Mesenteric fat pad (tissue), 1 donor: ENCODE measurements at places on chromosomes 1 and 21.

- no peak for DNase-seq
These were observed 804 bp upstream of the IKBKE start for GRCh38 chr1:206469411-206469932.

DNA sequence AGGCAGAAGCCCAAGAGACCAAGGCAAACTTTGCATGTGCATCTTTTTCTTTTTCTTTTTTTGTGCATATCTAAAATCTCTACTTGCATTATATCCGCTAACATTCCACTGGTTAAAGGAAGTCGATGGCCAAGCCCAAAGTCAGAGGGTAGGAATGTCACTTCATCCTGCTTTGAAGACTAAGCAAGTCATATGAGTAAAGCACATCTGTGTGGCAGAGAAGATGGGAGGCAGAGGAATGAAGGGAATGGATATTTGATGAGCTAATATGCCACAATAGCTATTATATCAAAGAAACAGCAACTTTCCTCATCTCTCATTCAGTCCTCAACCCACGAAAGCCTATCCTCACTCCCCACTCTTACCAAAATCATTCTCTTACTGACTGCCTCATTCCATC lies 59.3 kb downstream of the RNF220 start:
- DNase-seq: no peak

- no peak for DNase-seq
These were observed 80.1 kb upstream of the CD34 start for GRCh38 chr1:207990876-207991582.

- DNase-seq: no peak
These were observed 40.0 kb upstream of the DHCR24 start for GRCh38 chr1:54926970-54927369.

- no peak for DNase-seq
These were observed 76.4 kb upstream of the EDN2 start for GRCh38 chr1:41560931-41561330.

DNA sequence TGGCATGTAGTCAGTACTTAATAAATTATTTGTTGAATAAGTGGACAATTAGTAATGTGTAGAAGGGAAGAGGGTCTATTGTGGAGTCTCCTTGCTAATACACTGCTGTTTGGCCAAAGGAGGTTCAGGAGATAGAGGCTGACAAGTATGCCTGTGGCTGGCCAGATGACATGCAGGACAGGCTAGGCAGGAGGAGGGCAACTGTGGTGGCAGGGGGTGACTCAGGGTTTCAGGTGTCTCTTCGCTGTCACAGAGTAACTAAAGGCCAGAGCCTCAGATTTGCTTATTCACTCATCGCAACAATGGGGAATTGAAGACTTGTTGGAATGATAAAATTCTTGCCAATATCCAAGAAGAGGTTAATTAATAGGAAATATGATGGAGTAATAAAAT lies 33.1 kb downstream of the THRAP3 start:
- DNase-seq: no peak

DNA sequence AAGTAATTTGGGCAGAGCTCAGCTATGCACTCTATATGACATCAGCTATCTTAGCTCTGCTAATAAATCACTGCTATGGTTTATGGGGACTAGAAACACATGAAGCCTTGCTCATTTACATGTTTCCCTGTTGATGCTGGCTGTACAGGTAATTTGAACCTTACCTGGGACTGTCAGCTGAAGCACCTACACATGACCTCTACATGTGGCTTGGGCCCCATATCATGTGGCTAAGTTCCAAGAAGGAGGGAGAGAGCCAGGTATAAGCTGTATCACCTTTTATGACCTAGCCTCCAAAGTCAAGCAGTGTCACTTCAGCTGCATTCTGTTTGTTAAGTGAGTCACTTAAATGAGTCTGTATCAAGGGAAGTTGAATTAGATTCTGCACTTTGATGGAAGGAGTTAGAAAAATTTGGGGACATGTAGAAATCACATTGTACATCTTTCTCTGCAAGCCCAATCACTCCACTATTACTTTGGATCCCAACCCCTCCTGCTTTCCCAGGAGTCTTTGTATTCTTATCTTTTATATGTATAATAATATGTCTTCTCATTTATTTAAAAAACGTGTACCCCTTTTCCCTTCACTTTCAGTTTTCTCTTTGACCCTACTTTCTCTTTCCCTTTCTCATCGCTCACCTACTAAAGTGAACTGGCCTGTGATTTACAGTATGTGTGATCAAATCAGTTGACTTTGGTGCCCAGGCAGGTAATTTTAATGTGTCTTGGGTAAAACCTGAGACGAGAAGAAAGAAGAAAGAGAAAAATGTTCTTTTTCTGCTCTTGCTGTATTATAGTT lies 53.4 kb upstream of the PRKACB start:
- DNase-seq: no peak

DNA sequence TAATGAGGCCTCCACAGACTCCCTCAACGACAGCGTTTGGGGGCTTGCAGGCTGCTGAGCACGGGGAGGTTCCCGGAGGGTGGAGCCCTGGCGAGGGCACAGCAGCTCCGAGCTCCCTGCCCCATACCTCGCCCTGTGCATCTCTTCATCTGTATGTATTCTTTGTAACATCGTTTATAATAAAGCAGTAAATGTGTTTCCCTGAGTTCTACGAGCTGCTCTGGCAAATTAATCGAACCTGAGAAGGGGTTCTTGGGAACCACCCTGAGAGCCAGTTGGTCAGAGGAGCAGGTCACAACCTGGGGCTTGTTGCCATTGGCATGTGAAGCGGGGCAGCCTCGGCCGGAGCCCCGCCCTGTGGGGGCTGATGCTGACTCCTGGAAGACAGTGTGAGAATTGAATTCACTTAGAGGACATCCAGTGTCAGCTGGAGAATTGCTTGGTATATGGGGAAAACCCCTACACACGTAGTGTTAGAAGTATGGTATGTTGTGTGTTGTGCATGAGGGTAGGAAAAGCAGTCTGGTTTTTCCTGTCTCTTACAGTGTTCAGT lies 11.5 kb downstream of the SLC37A1 start:
- peak; percentile 83 for DNase-seq

- DNase-seq: peak; percentile 72
These were observed 3.7 kb downstream of the DMRTB1 start for GRCh38 chr1:53462769-53463501.

DNA sequence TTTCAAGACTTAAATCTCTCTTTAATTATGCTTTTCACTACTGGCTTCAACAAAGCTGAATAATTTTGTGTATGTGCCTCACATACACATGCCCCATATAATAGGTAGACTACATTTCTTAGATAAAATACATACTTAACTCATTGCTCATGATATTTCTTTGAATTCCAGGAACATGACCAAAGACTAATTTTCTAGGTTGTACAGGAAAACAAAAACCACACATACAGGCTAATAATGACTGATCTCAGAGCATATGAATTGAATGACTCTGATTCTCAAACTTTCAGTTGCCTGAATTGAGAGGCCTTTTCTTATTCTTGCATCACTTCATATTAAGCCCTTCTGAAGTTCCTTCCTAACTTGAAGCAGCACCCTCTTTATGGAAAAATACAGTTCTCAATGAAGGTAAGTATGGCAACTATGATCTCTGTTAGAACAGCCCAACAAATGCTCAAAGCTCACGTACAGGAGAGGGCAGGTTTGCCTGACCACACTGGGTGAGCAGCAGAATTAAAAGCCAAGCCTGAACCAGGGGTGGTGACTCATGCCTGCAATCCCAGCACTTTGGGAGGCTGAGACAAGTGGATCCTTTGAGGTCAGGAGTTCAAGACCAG lies 22.6 kb upstream of the UAP1 start:
- no peak for DNase-seq

DNA sequence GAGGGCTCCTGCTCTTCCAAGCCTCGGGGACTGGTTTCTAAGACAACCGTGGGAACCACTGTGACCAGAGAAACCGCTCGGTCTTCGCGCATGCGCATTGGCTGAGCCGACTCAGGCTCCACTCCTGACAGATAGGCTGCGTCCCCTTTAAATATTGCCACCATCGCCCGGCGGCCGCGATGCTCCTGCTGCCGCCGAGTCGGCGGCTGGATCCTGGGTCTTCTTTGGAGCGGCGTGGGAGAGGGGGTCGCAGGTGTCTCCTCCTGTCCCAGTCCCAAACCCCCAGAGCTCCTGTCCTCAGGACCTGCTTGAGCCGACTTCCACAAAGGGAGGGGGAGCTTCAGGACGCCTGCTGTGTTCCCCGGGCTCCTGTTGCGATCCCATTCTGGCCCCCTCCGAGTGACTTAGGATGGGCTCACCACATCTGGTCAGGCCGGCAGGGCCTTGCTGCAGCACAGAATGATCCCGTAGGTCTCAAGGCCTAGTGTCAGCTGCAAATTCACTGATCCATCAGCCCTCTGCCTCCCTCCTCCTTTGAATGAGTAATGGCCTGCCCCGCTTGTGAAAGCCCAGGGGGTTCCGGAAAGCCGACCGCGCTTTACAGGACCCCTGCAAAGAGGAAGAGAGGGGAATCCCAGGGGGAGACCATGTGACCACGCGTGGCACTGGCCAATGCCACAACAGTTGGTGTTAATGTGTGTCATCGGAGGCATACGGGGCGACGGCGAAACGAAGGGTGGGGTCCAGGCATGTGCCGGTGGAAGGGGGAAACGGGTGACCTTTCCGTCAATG lies 683.2 kb upstream of the TPTE start:
- no peak for DNase-seq

- DNase-seq: no peak
These were observed 63.4 kb downstream of the NPHP4 start for GRCh38 chr1:5928714-5929400.

- DNase-seq: no peak
These were observed 3.1 kb upstream of the BLACAT1 start for GRCh38 chr1:205458777-205459566.

DNA sequence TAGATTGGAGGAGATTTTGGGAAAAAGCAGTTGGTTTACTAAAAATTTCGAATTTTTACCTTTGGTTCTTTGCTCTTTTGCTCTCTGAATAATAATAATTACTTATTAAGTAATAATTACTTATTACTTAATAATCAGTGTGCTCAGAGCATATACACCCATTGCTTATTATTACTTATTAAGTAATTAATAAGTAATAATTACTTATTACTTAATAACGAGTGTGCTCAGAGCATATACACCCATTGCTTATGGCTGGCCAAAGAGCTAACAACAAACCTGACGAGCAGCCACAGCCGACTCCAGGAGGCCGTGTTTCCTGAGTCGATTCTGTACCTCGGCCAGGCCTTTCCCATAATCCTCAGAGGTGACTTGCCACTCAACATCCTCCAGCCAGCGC lies 20.5 kb downstream of the SPTA1 start:
- no peak for DNase-seq

GRCh38 chr1:20072771-20073170 lies 2.8 kb downstream of the PLA2G5 start:
- DNase-seq: peak; percentile 12

DNA sequence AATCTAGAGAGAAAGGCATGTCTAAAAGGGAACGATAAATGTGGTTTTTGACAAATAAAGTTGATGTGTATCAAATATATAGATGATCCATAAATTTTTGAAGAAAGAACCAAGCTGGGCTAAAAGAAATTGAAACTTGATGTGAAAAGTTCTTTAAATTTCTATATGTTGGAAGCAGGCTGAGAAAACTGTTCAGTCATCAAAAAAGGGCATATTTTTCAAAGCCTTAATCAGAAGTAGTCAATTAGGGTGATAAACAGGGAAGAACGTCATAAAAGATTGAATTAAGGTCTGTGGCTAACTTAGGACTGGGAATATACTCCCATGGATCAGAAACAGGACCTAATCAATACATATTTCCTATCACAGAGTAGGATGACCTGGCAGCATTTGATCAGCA lies 211.4 kb upstream of the ZRANB2 start:
- DNase-seq: no peak

DNA sequence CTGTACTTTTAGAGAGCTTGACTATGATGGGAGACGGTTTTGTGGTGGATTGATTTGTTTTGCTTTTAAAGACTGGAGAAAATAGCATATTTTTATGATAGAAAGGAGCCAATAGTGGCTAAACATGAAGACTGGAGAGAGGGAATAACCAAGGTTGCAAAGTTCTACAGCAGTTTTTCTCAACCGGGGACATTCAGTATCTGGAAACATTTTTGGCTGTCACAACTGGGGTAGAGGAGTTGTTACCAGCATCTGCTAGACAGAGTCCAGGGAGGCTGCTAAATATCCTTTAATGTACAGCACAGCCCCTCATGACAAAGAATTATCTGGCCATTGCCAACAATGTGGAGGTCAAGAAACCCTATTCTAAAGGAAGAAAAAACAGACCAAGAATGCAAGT lies 38.4 kb upstream of the RAP1A start:
- DNase-seq: no peak

DNA sequence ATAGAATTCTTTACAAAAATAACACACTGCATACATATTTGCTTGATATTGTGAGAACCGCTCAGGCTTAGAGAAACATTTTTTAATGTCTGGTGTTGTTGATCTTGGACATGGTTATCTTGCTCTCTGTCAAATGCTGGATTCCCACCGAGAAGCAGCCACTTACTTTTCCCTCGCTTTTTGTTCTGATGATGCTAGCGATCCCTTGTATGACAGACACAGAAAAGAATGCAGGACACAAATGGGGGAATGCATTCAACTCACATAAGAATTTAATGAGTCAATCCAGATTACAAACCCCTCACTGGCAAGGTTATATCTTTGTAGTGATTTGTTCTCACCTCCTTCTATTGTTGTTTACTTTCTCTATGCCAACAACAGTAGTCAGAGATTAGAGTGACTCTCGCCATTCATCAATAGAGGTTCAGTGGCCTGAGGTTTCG lies 76.8 kb upstream of the AKT3 start:
- DNase-seq: no peak

DNA sequence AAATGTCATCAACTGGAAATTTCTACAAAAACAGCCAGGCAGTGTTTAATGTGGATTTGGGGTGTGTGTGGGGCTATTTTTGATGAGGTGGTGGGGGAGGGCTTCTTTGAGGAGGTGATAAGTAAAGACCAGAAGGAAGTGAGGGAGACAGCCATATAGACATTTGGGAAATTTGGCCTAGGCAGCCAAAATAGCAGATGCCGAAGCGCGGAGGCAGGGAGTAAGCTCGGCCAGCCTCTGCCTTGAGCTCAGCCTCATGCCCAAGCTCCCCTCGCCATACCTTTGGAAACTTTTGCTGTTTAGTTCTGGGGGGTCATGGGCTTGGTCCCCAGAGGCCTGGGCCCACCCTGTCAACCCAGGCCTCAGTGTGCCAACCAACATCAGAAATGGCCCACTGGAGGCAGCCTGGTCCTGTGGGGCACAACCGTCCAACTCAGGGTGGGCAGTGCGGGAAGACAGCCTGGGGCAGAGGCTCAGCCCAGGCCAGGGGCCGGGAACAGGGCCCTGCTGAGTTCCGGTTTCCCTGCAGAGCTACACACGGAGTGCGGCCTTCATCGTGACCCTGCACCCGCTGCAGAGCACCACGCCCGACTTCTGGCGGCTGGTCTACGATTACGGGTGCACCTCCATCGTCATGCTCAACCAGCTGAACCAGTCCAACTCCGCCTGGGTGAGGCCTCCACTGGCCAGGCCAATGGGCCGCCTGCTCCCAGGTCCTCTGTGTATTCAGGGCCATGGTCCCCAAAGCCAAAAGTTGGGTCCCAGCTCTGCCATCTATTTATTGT lies 84.0 kb downstream of the PTPRU start:
- peak; percentile 86 for DNase-seq

DNA sequence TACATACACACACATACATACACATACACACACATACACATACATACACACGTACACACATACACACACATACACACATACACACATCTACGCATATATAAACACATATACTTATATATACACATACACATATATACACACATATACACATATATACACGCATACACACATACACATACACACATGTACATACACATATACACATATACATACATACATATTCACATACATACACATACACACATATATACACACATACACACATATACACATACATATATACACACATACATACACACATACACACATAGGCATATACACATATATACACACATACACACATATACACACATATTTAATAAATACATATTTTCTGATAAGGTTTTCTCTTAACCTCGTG lies 324.0 kb downstream of the RPS6KC1 start:
- DNase-seq: no peak
